ENCODE measurements at places on chromosomes 3 and 15. TPM values are rescaled to one million over a fixed set of nuclear protein-coding genes. Genes with fewer than 3 reads are reported as not detected.

Gene HYAL1
- total RNA-seq: 66.5 TPM

Gene CMTM6
- 8.9 TPM for total RNA-seq

DNA sequence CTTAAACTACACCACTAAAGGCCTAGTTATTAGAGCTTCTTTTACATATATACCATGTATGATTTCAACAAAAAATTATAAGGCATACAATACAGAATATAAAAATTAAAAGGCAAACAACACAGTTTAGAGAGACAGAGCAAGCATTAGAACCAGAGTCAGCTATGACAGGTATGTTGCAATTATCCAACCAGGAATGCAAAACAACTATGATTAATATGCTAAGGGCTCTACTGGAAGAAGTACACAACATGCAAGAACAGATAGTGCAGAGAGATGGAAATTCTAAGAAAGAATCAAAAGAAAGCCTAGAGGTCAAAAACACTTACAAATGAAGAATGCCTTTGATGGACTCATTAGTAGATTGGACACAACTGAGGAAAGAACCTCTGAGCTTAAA is 39.6 kb downstream of the CCDC54 start:
- no peak for DNase-seq

GRCh38 chr15:49370782-49371181 is 52.3 kb upstream of the FGF7 start:
- no peak for DNase-seq

- no peak for DNase-seq
These were observed 19.2 kb upstream of the KPNA1 start for GRCh38 chr3:122533931-122534334.

- DNase-seq: peak; percentile 98
These were observed at the start of gene MLF1 for GRCh38 chr3:158570999-158571702. TSS of gene MLF1 (plus strand) at chr3:158571194. CDS start at chr3:158571301, 107 bp downstream.

DNA sequence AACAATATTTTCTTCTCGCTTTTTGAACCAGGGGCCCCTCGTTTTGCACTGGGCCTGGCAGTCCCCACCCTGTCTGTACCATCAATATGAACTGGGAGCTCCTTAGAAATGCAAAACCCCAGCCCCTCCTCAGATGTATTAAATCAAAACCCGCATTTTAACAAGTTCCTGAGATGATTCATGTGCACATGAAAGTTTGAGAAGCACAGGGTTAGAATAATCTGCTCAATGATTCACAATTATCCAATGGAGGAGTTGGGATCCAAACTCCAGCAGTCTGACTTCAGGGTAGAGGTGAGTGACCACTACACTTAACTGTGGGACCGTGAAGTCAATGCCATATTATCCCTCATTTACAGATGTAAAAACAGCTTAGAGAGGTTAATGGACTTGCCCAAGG is 256.4 kb downstream of the IGSF11 start:
- no peak for DNase-seq

DNA sequence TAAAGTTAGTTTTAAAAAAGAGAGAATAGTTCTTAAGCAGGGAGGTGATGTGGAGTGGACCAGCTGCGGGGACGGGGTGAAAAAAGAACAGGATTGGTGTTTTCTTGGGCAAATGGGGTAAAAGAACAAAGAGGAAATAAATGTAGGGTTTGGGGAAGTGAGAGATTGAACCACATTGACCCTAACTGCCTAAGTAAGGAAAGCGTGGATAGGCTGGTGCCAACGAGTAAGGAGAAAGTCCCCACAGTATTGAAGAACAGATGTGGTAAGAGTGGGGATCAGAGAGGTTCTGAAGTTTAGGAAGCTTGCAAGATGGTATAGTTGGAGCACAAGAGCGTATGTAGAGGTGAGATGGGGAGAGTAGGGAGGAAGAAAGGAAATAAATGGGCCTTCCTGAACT is 17.0 kb downstream of the IREB2 start:
- DNase-seq: no peak

GRCh38 chr3:102529452-102529851 is 94.6 kb downstream of the ZPLD1 start:
- DNase-seq: no peak
